ENCODE measurements at places on chromosomes 7 and 10.
A peak's percentile ranks its signal among the peaks of the same experiment; 100 is the strongest.

GRCh38 chr10:18486438-18486837 lies 164.9 kb downstream of the NSUN6 start:
- DNase-seq, result no peak

GRCh38 chr7:112596260-112596659 lies 115.5 kb downstream of the LSMEM1 start:
- no peak for DNase-seq

- DNase-seq, result no peak
These were observed 44.0 kb downstream of the CREB3L2 start for GRCh38 chr7:137957887-137958286.

DNA sequence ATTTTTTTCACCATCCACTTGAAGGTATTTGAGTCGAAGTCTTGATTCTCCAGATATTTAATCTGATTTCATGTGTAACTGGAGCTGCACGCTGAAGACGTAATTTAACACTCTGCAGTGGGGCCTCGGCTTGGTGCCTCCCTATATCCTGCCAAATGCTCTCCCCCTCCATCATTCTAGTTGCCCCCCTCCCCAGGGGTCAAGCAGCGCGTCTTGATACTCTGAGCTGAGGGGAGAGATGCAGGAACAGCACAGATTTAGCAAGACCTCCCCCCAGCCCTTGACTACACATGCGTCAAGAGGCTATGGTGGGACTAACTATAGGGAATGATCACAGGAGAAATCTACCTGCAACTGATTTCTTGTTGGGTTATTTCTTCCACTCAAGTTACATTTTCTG lies 85.8 kb downstream of the PRPF18 start:
- no peak for DNase-seq

- DNase-seq, result no peak
These were observed 243.9 kb upstream of the NPY start for GRCh38 chr7:24039991-24040624.

DNA sequence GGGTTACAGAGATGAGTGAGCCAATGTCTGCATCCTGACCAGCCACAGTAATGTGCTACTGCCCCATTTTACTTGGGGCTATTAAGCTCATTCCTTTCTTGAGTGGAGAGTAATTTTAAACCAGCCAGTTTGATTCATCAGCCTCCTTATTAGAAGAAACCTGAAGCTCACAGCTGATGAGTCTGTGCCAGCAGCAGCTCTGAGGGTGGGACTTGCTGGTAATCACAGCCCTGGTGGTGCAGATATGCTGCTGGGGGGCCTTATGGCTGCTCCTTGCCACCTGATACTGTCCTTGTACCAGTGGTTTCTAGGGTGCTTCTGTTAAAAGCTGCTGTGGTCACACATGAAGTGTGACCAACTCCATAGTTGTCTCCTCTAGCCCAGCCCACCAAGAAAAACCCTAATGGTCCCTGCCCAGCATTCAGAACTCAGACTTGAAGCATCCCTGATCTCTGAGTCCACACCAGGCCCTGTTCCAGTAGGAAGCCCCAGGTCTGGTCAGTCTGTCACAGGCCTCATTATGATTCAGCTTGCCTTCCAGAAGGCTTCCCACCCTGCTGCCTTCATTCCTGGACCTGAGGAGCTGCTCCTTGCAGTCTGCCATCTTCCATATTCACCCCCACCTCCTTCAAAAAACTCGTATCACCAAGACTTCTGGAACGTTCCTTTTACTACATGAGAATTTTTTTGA lies 28.9 kb upstream of the RBM20 start:
- no peak for DNase-seq

- no peak for DNase-seq
These were observed 336.8 kb downstream of the PLXNA4 start for GRCh38 chr7:132239422-132239994.

GRCh38 chr7:11817111-11817740 lies 14.8 kb downstream of the THSD7A start:
- no peak for DNase-seq

DNA sequence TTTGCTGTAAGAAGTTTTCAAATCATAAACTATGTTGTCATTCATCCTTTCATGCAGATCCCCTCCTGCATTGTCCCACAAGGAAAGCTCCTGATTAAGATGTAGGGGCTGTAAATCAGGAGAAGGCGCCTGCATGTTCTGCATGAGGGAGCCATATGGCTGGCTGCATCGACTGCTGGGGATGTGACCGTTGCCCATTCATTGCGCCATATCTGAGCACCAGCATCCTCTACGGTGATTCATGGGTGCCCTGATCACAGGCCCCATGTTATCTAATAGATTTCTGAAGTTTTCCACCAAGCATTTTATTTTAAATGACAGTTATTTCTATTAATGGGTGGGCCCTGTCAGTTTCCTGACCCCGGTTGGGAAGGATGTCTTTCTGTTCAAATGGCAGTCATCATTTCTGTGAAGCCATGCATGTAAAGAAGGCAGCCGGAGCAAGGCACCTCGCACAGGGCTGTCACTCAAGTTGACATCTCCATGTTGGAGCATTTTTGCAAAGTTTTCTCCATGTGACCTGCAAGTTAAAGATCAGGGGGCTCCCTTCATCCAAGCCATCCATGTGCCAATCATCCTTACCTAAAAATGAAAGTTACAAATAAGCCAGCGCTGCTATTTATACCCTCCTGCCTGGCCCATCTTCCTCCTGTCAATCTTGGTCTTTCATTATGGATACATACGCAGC lies 128.8 kb downstream of the TEX36 start:
- no peak for DNase-seq

- DNase-seq, result no peak
These were observed 294.7 kb upstream of the PITRM1 start for GRCh38 chr10:3467052-3467951.

GRCh38 chr10:118912961-118913600 lies 116.4 kb upstream of the NANOS1 start:
- no peak for DNase-seq

DNA sequence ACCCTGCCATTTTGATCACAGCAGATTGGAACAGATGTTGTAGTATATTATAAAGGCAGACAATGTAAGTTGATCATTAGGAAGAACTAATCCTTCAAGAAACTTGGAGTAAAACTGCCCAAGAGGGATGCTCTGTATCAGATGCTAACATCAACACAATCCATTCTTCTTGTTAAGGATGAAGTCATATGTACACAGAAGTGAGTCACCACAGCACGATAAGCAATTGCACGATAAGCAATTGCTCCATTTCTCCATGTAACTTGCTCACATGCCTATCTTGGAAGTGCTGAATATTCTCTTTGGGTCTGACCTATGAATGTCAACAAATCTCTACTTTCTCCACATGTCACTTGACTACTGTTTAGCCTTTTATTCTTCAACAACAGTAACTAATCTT lies 41.5 kb upstream of the DMTF1 start:
- no peak for DNase-seq

DNA sequence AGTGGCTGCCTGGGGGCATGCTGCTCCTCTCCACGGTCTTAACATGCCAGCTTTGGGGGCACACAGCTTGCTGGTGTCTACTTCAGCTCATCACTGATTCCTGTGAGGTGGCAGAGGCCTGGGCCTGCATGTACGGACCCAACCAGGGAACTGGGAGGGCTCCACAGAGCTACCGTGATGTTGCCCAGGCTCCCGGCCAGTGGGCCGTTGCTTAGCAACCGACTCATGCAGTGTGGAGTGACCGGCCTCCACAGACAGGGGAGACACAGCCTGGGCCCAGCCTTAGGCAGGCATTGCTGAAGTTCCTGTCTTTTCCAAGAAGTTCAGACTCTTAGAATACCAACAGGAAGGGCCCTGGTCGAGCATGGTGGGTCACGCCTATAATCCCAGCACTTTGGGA lies 25.8 kb upstream of the SH2B2 start:
- DNase-seq, result no peak

- no peak for DNase-seq
These were observed 1.7 kb downstream of the PDE1C start for GRCh38 chr7:32068411-32069101.

GRCh38 chr10:123434435-123435039 lies 231.6 kb upstream of the GPR26 start:
- no peak for DNase-seq

GRCh38 chr10:123180101-123181090 lies 26.2 kb downstream of the BUB3 start:
- no peak for DNase-seq

DNA sequence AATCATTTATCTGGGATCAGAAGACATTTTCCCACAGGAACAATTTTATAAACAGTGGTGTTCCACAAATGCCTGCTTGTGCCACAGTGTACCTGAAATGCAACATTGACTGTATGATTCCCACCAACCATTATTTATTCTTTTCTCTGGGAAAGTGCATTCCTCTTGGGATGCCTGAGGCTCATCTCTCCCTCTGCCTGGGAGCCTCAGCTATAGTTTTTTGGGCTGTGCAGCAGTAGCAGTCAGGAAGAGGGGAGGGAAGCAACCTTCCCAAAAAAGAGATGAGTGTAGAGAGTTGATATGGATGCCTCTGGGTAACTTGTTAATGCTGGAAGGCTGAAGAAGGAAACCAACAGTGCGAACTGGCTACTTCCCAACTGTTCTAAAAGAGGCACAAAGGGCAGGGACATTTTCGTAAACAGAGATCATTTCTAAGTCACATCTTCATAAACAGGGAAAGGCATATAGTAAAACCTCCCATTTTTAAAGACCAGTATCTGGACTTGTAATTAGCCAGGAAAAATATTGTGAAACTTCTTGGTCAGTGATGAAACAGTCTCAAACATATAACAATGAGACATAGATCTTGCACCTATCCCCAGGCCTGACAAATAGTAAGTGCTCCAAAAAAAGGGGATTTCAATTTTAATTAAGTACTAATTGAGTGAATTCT lies 1.4 kb upstream of the CALD1 start:
- DNase-seq, result no peak

GRCh38 chr7:22166928-22167327 lies 190.0 kb downstream of the RAPGEF5 start:
- no peak for DNase-seq

DNA sequence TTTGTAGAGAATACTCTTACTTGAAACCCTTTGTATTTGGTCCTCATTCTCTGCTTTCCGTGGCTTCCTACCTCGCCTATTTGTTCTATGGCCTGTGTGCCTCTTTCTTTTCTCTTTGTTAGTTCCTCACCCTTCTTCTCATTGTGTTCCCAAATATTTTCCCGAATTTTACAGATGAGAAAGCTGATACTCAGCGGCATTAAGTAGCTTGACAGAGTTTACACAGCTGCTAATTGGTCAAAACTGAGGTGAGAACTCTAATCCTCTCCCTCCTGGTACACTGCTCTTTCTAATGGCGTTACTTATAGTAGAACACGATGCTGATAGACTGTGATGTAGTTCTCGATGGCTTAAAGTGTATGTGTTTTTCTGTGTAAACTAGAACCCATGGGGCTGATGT lies 80.7 kb upstream of the HDAC9 start:
- no peak for DNase-seq

DNA sequence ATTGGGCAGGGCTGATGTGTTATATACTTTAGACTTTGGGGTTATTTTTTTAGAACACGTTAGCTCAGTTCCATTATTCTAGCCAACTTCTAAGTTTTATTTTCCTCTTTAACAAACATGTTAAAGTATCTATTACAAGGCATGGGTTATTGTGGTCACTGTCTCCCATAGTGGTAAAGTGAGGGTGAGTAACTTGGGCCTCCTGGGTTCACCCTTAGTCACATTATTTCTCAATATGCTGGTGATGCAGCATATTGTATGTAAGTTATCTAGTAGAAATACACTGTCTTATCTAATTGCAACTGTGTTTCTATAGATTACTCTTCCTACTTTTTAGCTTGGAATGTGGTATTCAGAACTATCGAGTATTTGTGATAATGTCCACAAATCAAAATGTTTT lies 65.9 kb downstream of the BBS9 start:
- DNase-seq, result no peak

GRCh38 chr10:93579089-93579488 lies 12.6 kb downstream of the FFAR4 start:
- DNase-seq, result no peak

DNA sequence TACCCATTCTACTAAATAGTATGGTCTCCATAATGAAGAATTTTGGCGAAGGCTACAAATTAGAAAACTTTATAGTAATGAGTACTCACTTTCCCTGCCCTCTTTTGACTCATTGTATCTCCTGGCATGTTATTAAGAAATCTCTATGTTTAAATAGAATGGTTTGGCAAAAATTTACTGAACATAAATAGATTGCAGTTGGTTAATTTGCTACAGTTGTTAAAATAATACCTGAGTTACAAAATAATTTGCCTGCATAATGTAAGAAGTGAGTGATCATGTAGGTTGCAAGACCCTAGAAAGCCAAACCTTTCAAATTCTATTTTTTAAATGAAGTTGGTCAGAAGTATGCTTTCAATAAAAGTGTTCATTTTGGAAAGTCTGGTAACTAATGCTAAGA lies 176.8 kb upstream of the AHR start:
- no peak for DNase-seq

- DNase-seq, result no peak
These were observed 380.6 kb upstream of the IGFBP3 start for GRCh38 chr7:46301677-46302076.

GRCh38 chr10:132803416-132804210 lies 17.7 kb upstream of the NKX6-2 start:
- DNase-seq, result no peak

- DNase-seq, result no peak
These were observed 69.3 kb upstream of the C7orf33 start for GRCh38 chr7:148521271-148521670.

DNA sequence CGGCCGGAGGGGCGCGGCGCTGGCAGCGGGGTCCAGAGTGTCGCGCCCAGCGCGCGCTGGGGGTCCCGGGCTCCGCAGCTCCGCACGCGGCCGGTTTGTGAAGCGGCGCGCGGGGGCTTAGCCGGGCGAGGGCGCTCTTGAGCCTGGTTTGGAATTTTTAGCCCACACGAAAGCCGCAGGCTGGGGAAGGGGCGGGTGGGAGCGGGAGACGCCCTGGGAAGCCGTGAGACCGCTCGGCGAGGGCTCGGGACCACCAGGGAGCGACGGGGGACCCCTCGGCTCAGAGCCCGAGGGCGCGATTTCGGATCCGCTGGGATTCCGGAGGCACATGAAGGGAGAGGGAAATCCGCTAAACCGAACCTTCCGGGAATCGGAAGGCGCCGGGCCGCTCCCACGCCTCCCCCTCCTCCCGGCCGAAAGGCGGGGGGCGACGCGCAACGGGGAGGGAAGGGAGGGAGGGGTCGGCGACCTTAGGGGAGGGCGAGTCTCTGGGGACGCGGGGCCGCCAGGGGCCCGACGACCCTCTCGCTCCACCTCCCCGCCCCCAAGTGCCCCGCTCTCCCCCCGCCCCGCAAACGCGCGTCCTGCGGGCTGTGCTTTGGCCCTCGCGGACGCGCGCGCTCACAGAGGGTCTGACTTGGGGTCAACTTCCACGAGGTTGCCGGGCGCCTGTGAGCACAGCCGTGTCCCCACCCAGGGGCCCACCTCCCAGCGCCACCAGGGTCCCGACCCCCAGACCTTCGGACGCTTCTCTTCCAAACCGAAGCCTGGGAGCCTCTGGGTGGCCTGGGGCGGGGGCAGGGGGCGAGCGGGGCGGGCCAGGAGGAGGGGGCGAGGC lies 5.1 kb upstream of the ELFN1 start:
- peak; percentile 18 for DNase-seq

DNA sequence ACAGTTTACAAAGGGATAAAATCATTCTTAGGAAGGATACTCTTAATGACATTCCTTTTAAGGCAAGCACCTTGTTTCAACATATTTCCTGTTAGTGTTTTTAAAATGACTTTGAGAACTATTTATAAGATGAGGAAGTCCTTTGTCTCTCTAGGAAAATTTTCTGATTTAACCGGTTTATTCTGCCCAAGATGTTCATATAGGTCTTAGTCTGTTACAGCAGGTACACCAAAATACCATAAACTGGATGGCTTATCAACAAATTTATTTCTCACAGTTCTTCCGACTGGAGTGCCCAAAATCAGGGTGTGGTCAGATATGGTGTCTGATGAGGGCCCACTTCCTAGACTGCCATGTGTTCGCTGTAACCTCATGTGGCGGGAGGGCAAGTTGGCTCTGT lies 77.9 kb downstream of the GSAP start:
- DNase-seq, result no peak
